ENCODE measurements at places on chromosomes 2 and 18.
A peak's percentile ranks its signal among the peaks of the same experiment; 100 is the strongest.

- DNase-seq: no peak
These were observed 91.2 kb downstream of the GCA start for GRCh38 chr2:162435157-162435556.

DNA sequence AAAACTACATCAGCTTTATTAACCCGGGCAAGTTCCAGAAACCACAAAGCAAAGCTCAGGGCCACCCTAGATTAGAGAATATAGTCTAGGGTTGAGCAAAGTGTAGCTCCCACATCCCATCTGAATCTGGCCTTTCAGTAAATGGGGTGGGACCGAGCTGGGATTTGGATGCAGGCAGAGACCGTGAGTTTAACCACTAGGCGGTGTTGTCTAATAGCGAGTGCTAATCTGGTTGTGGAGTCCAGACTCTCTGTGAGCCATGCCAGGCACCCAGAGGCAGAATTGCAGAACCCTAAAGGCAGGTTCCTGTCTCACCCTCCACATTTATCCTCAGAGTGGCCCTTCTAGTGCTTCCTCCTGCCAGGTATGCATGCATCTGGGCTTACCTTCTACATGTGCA is 435.9 kb downstream of the TSN start:
- DNase-seq: no peak

DNA sequence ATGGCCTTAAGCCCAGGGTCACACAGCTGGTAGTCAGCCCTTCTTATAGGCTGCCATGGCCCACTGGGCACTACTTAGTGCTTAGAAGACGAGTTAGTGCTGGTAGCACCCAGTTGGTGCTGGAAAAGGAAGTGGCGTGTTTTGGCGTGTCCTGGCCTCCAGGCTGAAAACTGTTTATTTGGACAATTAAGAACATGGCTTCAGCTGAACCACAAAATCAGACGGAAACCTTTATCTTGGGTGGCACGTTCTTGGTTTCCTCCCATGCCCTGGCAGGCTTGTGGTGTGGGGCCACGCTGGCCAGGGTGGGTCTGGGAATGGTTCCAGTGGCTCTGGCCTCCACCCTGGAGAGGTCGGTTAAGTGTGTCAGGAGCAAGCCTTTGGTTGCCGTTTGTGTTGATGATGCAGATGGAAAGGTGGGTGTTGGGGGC is 141.5 kb upstream of the HAAO start:
- no peak for DNase-seq

DNA sequence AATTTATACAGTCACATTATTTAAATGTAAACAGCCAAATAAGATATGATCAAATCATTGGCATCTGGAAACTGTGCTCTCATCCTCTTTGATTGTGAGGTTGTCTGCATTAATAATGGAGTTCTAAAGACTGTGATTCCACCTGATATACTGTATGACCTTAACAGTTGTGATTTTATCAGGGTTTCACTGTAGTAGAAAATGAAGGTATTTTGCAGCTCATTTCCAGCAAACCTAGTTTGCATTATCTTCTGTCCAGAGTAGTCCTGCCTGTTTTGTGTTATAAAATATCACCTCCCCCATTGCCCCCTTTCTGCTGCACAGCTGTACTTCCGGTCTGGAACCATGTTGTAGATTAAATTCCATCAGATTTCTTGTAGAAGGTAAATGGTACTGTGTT is 731.6 kb upstream of the FANCL start:
- no peak for DNase-seq

DNA sequence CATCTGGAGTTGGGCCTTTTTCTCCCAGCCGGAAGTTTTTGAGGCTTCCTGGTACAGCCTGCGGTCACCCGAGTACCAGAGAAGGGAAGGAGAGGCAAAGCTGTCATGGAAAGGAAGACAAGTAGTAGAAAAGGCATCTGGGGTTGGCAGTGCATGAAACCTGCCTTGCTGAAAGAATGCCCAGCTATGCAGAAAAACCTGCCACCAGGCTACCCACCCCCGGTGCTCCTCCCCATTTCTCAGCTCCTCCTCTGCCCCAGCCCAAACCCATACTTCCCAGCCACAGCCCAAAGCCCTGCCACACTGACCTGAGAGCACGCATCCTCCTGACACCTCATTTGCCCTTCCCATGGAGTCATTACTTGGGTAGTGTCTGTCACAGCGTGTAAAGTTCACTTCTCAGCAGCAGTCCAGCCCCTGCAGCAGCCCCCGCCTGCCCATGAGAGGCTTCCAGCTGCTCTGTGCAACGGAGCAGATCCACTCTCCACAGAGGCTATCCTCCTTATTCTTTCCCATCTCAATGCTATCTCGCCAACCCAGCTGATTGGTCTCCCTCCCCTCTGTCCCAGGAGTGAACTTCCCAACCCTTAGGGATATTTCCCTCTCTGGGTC is 40.4 kb upstream of the MAL start:
- DNase-seq: no peak

DNA sequence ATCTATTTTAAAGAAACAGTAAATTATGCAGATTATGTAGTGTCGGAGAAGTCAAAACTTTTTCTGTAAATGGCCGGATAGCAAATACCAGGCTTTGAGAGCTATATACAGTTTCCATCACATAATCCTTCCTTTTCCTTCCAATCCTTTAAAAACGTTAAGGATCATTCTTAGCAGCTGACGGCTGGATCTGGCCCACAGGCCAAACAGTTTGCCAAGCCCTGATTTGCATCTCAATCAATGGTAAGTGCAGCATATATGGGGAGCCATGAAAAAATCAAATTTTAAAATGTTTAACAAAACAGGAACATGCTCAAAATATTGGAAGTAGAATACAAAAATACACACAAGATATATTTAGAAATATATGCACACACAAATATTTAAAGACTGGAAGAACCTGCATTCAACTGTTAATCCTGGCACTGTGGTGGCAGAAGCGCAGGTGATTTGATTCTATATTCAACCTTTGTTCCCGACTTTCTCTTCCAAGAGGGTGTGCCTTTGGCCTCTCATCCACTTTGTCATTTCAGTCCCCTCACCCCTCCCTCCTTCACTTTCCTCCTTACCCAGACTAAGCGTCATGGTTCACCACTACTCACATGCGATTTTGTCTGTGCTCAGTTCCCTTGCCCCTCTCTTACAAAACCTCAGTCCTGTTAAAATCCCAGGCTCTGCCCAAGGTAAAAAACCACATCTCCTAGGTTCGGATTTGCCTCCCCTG is 27.3 kb downstream of the NDUFA10 start:
- no peak for DNase-seq

DNA sequence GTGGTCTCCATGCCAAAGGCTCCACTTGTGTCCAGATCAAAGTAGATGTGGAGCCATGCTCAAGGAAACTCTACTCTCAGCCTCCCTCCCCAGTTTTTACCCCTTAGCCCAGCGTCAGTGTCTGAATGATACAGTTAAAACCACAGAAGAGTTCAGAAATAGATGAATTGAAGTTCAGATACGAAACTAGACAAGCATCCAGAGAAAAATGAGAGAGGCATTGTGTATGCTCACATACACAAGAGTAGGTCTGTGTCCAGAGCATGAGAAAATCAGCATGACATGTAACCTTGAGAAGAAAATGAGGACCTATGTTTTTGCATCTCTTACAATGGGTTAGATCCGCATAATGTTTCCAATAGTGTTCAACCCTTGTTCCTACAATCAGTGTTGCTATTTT is 612.8 kb upstream of the PKDCC start:
- no peak for DNase-seq

DNA sequence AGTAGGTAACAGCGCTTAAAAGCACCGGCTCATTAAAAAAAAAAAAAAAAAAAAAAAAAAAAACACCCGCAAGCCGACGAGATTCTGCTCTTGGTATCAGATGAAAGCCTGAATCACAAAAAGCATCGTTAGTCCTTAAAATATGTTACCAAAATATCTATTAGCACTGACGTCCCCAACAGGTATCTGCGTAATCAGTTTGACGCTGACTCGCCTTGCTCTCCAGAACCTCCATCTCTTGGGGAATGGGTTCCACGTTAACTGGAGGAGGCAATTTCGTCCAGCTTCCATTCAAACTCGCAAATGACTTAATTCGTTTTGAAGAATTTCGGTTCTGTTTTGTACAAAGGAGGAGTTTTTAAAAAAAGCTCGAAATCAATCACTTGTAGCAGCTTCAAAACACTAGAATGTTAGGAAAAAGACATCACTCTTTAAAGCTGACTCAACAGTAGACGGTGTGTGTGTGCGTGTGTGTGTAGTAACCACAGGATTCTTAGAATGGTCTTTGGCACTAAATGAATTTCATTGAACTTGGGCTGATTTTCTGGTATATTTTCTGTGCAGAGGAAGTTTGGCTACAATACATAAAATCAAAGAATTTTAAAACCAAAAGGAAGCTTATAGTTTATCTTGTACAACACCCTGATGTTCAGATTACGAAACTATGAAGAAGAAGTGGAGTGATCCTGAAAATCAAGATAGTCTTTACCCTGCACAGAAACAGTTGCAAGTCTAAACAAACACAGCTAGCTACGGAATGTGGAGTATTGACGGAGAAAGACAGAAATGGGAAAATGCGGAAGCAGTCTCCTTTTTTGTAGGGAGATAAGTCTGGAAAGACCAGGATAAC is 1.1 kb upstream of the PGAP1 start:
- peak; percentile 69 for DNase-seq

GRCh38 chr2:55860832-55861231 is 62.8 kb downstream of the EFEMP1 start:
- no peak for DNase-seq

GRCh38 chr2:236165842-236166795 is 2.1 kb downstream of the GBX2 start:
- DNase-seq: no peak

GRCh38 chr2:238973038-238973739 is 125.3 kb downstream of the TWIST2 start:
- DNase-seq: no peak
